ENCODE measurements at places on chromosomes 2 and 18. TPM values are rescaled to one million over a fixed set of nuclear protein-coding genes. Genes with fewer than 3 reads are reported as not detected.

The LOXHD1 gene
- total RNA-seq: 2.2 TPM

The MARCHF4 gene
- 0.06 TPM for total RNA-seq

The CTAGE1 gene
- not detected for total RNA-seq

The IL1F10 gene
- total RNA-seq: not detected

The PLEK gene
- total RNA-seq: 7.6 TPM

The THUMPD2 gene
- total RNA-seq: 15.1 TPM

The GRP gene
- 2.3 TPM for total RNA-seq

The KIAA2012 gene
- total RNA-seq: 0.18 TPM

The OSBPL1A gene
- total RNA-seq: 34.4 TPM

The LRP2 gene
- 203 TPM for total RNA-seq

The GPAT2 gene
- 2.0 TPM for total RNA-seq

The C2orf49 gene
- total RNA-seq: 12.4 TPM

The ZDBF2 gene
- 16.9 TPM for total RNA-seq

The NR4A2 gene
- total RNA-seq: 2.3 TPM

The TNS1 gene
- total RNA-seq: 166 TPM

The SP100 gene
- total RNA-seq: 42.2 TPM
